ENCODE measurements at places on chromosomes 3 and 15.

GRCh38 chr3:44476963-44477311 lies 533 bp downstream of the ZNF445 start:
- DNase-seq = no peak

GRCh38 chr15:25406846-25407245 lies 32.0 kb downstream of the UBE3A start:
- no peak for DNase-seq

DNA sequence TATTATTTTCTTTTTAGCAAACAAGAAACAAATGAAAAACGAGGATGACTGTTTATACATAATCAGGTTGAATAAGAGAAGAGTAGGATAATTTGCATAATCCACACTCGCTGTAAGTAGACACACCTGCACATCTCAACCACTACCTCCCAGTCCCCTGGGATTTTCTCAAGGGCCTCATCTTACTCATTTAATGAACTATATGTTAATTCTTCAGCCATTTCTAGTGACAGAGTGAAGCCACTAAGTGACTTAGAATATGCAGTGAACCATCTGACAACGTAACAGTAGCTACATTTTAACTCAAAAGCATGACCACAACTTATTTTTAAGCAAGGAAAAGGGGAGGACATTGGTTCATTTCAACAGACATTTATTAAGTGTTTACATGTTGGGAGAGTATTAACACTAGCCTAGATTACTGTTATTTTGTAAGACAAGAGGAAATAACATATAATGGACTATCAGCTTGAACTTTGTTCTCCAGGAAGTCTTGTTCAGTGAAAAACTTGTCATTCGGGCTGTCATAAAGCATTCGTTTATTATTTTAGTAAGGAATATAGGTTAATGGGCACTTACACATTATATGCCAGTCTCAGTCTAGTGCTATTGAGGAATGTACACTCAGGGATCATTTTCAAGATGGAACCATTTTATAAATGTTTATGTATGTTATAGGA lies 173.0 kb upstream of the ROBO2 start:
- DNase-seq = no peak

DNA sequence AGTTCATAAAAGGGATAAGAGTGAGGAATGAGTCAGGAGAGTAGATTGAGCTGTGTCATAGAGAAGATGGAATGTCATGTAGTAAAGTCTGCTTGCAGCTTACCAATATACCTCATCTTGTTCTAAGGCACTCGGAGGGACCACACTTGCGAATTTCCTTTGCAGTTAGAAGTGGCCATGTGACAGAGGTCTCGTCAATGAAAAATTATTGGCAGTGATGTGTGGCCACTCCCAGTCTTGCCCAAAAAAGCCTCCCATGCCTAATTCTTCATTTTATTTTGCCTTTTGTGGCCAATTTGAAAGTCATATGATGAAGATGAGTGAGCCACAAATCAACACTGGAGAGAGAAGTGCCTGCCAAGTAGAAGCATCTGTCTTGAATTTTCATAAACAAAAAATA lies 465.6 kb upstream of the ZNF385D start:
- DNase-seq = no peak

DNA sequence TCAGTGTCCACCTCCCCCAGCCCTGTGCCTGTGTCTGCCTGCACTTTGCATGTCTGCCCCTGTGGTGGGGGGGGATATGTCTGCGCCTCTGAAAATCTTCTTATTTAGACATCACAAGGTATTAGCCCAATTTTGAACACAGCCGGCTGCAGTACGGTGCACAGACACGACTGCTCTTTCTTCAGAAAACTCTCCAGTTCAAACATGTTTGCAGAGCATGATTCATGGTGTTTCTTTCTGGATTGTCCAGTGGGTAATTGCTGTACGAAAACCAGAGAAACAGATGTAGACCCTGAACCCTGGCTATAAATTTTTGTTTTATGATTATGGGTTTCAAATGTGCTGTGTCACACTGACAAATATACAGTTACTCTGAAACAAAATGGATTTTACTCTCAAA lies 3.4 kb upstream of the RARB start:
- no peak for DNase-seq

DNA sequence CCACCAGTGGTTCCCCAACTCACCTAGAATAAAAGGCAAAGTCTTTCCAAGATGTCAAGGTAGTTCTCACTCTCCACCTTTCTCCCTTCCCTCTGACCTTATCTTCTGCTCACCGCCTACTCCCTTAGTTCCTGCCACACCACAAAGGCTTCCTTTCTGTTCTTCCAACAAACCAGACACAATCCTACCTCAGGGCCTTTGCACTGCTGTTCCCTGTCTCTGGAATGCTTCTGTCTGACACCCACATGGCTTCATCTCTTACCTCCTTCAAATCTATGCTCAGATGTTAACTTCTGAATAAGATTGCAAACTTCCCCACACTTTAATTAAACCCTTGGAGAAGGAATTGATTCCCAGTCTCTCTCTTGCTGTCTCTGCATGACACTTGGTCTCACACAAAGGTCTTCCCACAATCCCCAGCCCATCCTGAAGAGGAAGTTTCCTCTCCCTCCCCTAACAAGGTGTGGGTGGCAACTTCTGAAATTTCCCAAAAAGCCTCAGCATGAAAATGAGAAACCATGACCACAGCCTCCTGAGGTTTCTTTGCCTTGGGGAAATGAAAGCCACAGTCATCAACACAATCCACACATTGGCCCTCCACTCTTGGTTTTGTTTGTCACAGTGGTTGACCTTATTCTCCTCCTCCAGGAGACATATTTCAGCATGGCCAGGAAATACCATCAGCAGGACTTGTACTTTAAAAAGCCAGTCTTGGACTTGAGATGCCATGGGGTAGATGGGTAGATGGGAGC lies 3.0 kb upstream of the RYK start:
- no peak for DNase-seq

- no peak for DNase-seq
These were observed 1.9 kb downstream of the CSK start for GRCh38 chr15:74783808-74784175.

DNA sequence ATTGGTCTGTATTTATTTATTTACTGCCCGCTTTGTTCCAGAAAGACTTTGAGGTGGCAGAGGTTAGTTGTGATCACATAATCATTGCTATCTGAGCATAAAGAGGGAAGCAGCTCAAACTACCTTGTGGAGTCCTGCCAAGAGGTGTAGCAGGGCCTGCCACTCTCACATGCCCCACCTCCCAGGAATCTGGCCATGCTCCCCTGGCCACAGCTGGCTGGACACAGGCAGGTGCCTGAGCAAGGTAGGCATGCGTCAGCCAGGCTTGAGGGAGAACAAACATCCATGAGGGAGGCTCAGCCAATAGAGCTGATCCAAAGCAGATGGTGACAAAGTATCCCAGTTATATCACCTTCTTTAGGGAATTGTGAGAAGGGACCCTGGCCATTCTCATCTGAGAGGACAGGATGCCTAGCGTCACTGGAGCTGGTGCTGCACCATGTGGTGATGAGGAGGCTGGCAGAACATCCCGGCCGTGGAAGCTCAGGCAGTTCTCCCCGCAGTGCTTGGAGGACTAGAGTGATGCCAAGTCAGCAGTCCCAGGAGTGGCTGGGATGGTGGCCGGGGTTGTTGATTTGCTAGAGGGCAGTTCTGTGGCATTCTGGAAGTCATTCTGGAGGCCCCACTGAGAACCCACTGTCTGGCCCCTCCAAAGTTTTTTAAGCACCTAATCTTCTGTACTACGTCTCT lies 6.8 kb upstream of the POLG start:
- DNase-seq = no peak

DNA sequence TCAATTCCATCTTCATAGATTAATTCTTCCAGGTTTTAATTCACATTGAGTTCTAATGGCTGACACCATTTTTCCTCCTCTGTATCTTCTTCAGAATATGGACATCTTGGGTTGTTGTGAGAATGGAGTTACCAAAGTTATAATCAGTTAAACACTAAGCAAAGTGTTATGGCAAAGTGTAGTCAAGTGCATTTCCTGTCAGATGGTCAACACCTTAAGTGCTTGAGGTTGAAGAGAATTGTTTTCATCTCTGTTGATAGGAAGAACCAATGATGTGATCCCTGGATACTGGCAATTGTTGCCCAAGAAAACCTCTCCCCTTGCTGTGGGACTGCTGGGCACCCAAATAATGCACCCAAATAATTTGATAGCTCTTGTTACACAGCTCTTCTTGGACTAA lies 102.6 kb upstream of the SATB1 start:
- no peak for DNase-seq

DNA sequence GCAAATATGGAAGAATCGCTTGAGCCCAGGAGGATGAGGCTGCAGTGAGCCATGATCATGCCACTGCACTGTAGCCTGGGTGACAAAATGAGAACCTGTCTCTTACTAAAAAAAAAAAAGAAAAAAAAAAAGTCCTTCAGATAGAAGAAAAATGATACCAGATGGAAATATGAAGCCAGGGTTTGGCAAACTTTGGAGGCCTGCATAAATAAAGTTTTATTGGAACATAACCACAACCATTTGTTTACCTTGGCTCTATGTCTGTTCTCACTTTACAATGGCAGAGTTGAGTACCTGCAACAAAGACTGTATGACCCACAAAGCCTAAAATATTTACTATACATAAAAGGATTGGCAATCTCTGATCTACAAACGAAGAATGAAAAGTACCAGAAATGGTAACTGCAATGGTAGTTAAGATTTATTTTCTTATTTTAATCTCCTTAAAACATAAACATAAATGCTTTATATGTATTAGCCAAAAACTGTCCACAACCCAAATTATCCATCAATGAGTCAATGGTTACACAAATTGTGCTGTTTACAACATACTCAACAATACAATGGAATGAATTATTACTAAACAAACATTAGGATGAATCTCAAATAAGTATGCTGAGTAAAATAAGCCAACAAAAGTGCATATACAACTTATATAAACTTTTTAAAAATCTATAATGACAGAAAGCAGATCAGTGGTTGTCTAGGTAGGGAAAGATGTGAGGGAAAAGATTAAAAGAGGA lies 41.8 kb downstream of the GOLGB1 start:
- DNase-seq = no peak

GRCh38 chr15:39312984-39313383 lies 267.9 kb upstream of the THBS1 start:
- DNase-seq = no peak

DNA sequence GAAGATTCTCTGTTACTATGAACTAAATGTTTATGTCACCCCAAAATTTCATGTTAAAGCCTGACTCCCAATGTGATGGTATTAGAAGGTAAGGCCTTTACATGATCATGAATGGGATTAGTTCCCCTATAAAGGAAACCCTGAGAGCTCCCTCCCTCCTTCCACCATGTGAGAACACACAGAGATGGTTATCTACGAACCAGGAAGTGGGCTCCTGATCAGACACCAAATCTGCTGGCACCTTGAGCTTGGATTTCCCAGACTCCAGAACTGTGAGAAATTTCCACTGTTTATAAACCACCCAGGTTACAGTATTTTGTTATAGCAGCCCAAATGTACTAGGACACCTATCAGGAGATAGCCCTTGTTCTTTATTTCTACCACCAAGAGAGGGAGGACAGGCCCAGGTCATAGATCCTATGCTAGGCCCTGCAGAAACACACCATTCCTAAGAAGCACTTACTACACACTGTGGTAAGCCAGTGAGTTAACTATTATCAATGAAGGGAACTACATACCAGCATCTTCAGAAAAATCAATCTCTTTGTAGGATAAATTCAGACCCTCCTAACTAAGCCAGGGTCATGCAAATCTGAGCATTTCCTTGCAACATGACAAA lies 59.0 kb downstream of the PRKAR2A start:
- no peak for DNase-seq

DNA sequence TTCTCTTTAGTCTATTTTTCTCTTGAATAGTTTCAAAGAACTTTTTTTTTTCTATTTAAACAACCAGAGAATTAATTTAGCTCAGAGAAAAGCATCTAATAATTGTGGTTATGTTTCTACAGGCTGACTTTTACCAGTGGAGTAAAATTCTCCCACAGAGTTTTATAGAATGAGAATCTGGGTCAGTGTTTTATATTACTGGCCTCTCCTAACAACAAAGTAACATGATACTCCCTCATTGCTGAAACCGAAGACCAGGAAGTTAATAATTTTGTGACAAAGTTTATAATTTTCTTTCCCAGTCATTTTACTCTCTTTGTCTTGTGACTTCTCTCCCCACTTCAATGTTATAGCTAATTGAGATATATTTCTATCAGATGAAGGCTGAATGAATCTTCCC lies 946.9 kb downstream of the EPHA3 start:
- no peak for DNase-seq

GRCh38 chr3:18011387-18011786 lies 269.0 kb upstream of the TBC1D5 start:
- no peak for DNase-seq

DNA sequence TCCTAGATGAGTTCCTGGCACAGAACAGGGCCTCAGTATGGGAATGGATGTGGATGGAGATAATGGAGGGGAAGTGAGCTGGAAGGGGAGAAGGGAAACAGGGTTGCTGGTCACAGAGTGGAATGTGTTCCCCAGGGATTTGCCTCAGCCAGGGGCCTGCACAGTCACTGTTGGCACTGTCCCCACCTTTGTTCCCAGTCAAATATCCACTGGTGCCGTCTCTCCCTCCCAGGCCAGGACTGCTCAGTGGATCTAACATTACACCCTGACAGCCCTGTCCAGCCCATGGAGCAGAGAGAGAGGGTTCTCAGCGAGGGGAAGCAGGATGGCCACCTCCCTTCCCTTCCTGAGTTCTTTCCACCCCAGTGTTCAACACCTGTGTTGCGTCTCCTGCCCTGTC lies 1.5 kb upstream of the PPP1R2 start:
- DNase-seq = no peak

- no peak for DNase-seq
These were observed 6.4 kb downstream of the OPA1 start for GRCh38 chr3:193599393-193599792.

- DNase-seq = no peak
These were observed 55.1 kb upstream of the FILIP1L start for GRCh38 chr3:100169201-100169920.

DNA sequence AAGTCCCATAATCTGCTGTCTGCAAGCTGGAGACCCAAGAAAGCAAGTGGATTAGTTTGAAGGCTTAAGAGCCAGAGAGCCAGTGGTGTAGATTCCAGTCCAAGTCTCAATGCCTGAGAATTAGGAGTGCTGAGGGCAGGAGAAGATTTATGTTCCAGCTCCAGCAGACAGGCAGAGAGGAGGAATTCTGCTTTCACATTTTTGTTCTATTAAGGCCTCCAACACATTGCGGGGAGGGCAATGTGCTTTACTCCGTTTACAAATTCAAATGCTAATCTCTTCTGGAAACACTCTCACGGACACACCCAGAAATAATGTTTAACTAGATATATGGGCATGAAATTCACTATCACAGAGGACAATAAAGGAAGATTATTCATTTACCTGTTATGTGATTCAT lies 54.0 kb downstream of the DPH6 start:
- DNase-seq = no peak

All from neuronal stem cell (in vitro differentiated cells).